ENCODE measurements at places on chromosomes 2 and 18. TPM values are rescaled to one million over a fixed set of nuclear protein-coding genes. Genes with fewer than 3 reads are reported as not detected.

The SPATA3 gene
- not detected for total RNA-seq

The CGREF1 gene
- 5.5 TPM for total RNA-seq

The CDH2 gene
- 34.2 TPM for total RNA-seq

GRCh38 chr2:51995293-51995692, 963.4 kb upstream of the NRXN1 start:
- DNase-seq, result no peak

DNA sequence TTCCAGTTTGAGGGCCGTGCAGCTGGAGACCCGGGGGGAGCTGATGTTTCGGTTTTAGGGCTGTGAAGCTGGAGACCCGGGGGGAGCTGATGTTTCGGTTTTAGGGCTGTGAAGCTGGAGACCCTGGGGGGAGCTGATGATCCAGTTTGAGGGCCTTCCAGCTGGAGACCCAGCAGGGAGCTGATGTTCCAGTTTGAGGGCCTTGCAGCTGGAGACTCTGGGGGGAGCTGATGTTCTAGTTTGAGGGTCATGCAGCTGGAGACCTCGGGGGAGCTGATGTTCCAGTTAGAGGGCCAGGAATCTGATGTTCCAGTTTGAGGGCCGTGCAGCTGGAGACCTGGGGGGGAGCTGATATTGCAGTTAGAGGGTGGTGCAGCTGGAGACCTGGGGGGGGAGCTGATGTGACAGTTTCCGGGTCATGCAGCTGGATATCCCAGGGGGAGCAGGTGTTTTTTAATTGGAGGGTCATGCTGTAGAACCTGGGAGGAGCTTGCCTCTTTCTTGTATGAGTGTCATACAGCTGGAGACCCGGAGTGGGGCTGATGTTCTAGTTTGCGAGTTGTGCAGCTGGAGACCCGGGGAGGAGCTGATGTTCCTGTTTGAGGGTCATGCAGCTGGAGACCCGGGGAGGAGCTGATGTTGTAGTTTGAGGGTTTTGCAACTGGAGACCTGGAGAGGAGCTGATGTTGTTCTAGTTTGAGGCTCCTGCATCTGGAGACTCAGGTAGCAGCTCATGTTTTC, 153.2 kb downstream of the RTP5 start:
- peak; percentile 28 for DNase-seq

GRCh38 chr2:227517724-227518123, 45.8 kb downstream of the AGFG1 start:
- DNase-seq, result no peak

The HYCC2 gene
- 12.1 TPM for total RNA-seq
